ENCODE measurements at places on chromosomes 6 and 20.
A peak's percentile ranks its signal among the peaks of the same experiment; 100 is the strongest.

- no peak for DNase-seq
Measured at GRCh38 chr20:9078826-9079731, 10.2 kb downstream of the PLCB4 start.

DNA sequence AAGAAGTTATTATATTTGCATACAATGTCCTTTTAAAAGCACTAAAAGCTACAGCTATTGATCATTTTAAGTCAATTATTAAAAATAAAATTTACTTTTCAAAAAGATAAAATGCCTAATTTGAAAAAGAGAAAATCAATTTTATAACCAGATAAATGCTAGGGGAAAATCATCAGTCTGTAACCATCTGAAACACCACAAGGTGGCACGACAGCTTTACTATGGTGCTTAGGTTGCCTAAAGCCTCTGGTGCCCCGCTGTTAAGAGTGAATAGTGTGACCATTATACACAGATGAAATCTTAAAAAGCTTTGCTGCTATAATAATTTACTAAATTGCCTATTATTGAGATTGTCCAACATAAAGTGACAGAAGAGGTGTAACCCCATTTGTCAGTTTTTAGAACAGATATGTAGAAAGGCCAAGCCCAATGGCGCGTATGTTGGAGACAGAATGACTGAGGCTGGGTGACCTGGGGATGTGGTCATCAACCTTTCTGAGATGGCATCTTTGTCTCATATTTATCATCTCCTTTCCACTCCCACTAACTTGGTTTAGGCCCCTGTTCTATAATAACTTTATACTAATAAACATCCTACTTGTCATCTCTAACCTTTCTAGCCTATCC, 100.8 kb downstream of the MOXD1 start:
- DNase-seq: no peak

DNA sequence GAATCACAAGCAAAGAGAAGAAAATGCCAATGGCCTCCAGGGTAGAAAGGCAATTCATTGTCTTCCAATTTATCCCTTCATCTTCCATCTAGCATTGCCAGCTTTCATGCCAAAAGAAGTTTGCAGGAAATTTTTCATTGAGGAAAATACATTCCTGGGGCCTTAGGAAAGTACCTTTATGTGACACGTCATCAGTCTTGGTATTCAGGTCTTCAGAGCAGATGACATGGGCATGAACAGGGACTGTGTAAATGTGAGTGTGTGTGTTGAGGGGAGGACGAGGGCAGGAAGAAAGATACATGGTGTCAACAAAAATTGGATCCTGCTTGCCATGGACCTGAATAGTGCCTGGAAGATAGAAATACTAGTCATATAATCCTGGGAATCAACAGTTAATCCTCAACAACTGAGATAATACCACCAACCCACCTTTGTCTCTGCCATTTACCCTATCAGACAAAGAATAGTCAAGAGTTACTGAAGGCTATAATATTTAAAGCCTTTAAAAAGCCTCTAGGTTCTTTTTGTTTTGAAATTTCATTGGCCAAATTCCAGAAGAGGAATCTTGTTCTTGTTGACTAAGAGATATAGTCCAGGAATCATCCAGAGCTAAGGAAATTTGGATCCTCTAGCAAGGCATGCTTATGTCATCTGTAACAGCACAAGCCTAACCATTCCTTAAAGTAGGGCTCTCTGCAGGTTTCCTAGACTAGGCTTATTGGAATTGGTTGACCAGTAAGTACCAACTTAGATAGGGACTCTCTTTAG, 405.8 kb upstream of the SASH1 start:
- no peak for DNase-seq

GRCh38 chr6:142521791-142522190, 220.0 kb downstream of the ADGRG6 start:
- no peak for DNase-seq

- no peak for DNase-seq
Measured at GRCh38 chr6:134147034-134147533, 94.7 kb upstream of the SLC2A12 start.

- DNase-seq: no peak
Measured at GRCh38 chr20:34004227-34004626, 10.5 kb downstream of the RALY start.

DNA sequence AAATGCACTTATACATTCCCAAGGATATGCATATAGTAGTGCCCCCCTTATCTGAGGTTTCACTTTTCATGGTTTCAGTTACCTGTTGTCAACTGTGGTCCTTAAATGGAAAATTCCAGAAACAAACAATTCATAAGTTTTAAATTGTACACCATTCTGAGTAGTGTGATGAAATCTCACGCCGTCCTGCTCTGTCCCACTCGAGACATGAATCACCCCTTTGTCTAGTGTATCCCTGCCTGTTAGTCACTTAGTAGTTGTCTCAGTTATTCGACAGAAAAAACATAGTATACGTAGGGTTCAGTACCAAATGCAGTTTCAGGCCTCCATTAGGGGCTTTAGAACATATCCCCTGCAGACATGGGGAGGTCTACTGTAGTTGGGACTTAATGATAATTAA, 57.0 kb downstream of the MAP1LC3A start:
- no peak for DNase-seq

DNA sequence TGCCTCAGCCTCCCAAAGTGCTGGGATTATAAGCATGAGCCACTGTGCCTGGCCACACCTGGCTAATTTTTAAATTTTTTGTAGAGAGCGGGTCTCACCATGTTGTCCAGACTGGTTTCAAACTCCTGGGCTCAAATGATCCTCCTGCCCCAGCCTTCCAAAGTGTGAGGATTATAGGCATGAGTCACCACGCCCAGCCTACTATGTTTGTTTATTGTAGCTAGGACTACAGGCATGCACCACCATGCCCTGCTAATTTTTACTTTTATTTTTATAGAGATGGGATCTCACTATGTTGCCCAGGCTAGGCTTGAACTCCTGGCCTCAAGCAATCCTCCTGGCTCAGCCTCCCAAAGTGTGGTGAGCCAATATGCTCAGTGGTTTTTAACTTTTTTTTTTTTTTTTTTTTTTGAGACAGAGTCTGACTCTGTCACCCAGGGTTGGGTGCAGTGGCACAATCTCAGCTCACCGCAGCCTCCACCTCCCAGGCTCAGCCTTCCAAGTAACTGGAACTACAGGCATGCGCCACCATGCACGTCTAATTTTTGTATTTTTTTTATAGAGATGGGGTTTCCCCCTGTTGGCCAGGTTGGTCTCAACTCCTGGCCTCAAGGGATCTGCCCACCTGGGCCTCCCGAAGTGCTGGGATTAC, 12.0 kb upstream of the DDX43 start:
- DNase-seq: no peak

GRCh38 chr20:61594198-61594597, 342.1 kb downstream of the CDH4 start:
- DNase-seq: no peak

- peak; percentile 46 for DNase-seq
Measured at GRCh38 chr6:133983099-133983939, 30.3 kb downstream of the TBPL1 start.

DNA sequence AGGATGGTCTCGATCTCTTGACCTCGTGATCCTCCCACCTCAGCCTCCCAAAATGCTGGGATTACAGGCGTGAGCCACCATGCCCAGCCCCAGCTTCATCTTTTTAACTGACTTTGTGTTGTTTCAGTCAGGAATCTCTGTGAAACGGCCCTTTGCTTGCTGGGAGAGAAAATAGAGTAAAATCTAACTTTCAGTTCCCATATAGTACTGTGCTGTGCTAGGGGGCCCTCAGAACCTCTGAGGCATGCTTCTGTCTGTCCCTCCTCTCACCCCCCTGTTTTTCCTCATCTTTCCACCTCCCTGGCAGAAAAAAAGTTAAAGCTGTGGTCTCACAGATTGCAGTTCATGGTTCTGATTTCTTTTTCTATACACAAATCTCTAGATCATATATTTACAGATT, 48.4 kb downstream of the LRP11 start:
- no peak for DNase-seq

GRCh38 chr20:47164140-47164539, 192.4 kb downstream of the ZMYND8 start:
- no peak for DNase-seq

DNA sequence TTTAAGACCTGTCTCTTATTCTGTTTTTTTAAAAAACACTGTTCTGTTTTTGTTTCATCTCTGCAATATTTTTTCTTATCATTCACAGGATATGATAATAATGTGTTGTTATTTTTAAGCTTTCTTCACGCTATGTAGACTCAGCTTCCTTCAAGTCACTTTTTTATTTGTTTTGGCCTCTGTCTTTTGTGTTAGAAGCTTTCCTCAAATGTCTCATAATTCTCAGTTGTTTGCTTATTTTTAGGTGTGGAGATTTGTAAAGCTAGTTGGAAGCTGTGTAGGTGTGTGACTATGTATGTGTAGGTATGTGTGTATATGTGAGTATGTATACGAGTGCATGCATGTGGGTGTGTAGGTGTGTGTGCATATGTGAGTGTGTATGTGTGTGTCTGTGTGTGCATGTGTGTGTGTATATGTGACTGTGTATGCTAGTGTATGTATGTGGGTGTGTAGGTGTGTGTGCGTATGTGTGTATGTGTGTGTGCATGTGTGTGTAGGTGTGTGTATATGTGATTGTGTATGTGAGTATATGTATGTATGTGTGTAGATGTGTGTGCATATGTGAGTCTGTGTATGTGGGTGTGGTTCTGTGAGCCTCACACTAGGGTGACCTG, 16.3 kb upstream of the VEGFA start:
- DNase-seq: no peak

DNA sequence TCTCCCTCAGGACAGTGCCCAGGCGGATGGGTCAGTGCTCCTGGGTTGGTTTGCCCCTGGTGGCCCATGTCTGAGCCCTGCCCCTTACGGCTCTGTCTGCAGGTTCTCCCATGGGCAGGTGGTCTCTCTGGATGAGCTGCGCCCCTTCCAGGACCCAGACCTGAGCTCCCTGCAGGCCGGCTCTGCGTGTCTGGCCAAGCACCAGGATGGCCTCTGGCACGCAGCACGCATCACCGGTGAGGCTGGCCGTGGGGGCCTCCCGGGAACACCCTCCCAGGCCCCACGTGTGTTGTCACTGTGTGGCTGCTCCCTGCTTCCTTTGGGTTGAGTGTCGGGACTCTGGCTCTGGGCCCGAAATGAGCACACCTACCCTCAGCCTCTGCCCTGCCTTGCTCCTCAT, 3.3 kb upstream of the LIME1 start:
- no peak for DNase-seq

DNA sequence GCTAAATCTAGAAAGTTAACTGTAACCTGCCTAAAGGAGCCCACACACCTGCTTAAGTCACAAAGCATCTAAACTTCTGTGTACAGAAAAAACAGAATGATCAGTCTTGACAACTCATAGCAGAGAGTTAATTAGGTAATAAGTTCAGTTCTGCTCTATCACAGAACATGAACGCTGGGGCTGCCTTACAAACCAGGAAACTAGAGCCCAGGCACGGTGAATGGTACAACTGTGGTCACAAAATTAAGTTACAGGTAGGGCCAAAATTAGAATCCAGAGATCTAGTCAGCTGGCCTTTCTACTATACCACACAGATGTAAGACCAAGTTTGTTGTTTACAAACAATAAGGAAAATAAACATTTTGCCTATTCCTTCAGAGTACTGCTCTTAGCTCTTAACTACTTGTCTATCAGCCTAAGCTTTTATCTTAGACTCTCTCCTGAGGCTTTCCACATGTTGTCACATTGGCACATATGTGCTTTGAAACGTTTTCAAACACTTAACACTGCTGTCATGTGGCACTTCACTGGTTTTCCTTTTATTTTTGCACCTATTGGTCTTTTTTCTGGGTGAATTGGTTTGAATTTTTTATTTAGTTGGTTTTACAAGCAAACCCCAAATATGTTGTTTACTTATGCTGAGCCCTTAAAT, 75.7 kb downstream of the SIM1 start:
- DNase-seq: no peak

GRCh38 chr6:126112171-126112632, 125.9 kb downstream of the TRMT11 start:
- no peak for DNase-seq

DNA sequence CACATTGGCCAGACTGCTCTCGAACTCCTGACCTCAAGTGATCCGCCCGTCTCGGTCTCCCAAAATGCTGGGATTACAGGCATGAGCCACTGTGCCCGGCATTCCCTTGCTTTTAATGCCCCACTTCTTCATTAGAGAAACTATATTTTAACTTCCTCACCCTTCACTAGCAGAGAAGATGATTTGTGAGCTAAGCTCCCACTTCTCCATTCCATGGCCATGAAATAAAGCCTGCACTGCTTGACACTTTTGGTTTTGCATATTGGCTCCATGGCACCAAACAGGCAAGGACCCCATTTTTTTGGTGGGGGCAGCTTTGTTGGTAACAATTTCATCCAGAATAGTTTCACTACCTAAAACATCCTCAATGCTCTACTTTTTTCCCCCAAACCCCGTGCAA, 145.3 kb downstream of the TFAP2B start:
- no peak for DNase-seq

DNA sequence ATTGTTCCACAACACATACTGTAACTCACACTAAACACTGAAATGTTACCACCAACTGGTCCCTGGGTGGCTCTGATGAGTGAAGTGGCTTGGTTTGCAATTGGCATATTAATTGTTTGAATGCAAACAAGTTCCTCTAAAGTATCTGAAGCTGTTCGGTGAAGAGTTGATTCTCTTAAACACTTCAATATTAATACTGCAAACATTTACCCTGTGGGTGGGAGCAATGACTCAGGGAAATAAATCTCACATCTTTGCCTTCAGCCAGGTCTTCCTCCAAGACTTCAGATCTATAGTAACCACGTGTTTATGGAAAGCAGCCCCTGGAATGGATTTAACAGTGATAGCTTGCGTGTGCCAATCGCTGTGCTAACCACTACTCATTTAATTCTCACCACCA, 176.0 kb downstream of the MAFB start:
- no peak for DNase-seq

DNA sequence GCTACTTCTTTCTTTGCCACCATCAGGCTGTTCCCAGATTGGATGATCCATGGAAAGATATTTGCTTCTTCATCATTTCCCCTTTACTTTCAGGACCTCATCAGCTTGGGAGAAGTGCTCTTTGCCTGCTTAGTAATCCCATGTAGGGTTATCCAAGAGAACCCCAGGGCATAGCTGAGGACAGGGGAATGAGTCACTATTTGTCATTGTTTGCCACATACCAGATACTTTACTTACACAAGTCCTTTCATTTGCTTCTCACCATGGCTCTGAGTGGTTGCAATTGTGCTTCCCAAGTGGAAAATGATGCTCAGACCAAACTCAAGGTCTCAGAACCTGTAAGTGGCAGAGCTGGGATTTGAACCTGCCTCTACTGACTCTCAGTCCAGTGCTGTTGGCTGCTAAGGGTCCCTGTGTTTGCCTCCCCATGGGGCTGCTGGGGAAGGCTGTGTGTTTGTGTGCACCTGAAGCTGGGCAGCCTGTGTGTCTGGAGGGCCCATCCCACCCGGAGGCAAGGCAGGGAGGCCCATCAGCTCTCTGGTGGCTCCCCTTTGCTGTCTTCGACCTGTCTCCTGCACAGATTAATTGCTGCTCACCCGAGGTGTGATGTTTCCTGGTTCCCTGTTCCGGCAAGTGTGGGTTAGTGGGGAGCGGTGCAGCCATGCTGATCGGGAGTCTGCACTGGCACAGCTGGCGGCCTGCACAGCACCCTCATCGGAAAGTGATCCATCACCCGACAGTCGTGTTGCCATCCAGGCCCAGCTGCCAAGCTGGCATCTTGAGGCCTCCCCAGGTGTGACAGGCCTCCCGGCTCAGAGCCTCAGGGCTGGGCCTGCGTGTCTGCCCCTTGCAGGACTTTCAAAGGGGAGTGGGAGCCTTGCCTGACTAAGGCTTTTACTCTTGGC, 228.8 kb downstream of the DHX35 start:
- DNase-seq: no peak

- peak; percentile 40 for DNase-seq
Measured at GRCh38 chr6:131061751-131062119, 1.3 kb downstream of the EPB41L2 start.

- no peak for DNase-seq
Measured at GRCh38 chr6:56605435-56605834, 37.3 kb downstream of the DST start.
